ENCODE measurements at places on chromosomes 5 and 9.

GRCh38 chr9:6788162-6789016 lies 30.6 kb downstream of the KDM4C start:
- DNase-seq = peak; percentile 40

- no peak for DNase-seq
Measured at GRCh38 chr9:122948313-122948712, 7.5 kb downstream of the RABGAP1 start.

DNA sequence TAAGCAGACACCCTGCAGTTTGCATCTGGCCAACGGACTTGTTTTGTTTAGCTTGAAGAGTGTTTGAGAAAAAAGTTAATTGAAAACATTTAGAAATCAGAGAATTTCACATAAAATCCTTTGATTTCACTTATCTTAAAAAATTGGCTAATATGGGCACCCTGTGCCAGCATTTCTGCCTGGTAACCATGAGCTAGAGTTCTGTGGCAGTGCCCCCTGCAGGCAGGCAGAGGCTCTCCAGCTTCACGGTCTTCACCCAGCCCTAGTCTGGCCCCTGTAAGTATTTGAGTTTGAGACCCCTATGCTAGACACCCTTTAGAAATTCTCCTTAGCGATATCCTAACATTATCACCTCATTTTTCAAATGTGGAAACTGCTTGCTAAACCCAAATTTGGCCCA lies 18.8 kb upstream of the FANCC start:
- no peak for DNase-seq

DNA sequence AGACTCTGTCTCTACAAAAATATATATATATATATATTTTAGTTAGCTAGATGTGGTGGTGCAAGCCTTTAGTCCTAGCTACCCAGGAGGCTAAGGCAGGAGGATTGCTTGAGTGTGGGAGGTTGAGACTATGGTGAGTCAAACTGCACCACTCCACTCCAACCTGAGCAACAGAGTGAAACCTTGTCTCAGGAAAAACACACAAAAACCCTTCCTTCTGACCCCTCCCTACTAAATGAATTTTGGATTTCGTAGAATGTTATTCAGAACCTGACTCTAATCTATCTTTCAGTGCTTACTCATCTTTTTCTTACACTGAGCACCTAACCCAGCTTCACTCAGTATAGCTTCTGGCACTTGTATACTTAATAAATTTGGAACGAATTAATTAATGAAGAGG lies 35.2 kb upstream of the IL7R start:
- no peak for DNase-seq

DNA sequence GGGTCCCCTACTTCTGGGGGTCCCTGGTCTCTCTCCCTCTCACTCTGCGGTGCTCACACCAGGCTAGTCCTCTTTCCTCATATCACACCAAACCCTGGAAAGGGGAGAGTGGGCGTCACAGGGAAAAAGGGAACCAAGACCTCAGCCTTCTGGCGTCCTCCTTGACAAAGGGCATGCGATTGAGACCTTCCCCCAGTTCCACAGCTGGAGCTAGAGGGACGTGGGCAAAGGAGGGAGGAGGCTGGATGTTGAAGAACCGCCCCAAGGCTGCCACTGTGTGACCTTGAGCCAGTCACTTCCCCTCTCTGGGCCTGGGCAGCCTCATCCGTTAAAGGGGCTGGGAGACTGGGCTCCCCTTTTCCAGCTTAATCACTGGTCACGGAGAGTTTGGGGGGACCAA lies 18.5 kb upstream of the TOR2A start:
- DNase-seq = no peak

DNA sequence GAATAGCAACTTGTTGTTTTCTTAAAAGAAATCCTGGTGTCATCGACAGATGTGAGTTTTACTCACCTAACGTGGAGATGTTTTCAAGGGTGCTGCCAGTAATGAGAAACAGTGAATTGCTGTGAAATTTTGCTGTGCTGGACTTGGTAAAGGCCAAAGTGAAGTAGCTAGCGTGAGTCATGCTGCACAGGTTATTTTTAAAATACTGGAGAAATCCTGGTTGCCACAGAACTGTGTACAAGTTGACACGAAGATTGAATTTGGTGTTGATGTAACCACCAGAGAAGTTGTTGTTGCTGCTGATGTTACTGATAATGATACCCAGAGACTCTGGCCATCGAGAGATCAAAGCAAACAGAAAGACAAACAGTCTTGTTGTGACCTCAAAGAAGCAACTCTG lies 187.9 kb upstream of the NFIL3 start:
- no peak for DNase-seq

DNA sequence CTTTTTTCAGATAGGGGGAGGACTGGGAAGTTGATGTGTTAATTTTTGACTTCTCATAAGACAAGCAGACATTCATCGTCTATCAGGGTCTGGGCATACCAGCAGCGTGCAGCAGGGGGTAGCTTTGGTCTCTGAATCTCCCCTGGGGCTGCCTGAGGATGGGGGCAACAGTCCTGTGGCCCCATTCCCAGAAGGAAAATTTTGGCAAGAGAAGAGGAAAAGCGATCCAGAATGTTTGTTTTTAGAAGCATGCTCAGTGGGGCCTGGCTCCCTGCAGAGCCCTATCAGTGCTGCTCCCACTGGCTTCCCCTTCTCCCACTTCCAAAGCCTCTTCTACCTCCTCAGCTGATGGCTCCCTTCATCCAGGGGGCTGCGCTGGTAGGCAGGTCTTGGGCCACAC lies 194.8 kb upstream of the IL12B start:
- DNase-seq = no peak

GRCh38 chr5:143201589-143201988 lies 201.9 kb downstream of the NR3C1 start:
- DNase-seq = no peak

DNA sequence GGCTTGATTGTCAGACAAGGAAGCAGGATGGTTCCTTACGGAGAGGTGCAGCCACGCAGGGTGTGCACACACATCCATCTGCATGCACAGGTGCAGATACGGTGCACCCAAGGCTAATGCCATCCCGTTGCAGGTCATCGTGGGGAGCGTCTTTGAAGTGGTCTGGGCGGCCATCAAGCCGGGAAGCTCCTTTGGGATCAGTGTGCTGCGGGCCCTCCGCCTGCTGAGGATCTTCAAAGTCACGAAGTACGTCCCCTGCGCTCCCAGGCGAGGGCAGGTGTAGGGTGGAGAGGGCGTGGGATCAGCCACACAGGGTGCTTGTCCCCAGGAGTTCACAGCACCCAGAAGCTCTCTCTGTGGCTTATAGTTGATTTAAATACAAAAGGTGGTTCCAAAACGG lies 106.4 kb downstream of the CACNA1B start:
- no peak for DNase-seq

- no peak for DNase-seq
Measured at GRCh38 chr5:1656271-1656975, 132.7 kb upstream of the LPCAT1 start.

GRCh38 chr9:3467593-3468219 lies 58.1 kb downstream of the RFX3 start:
- DNase-seq = peak; percentile 39

GRCh38 chr9:125176636-125177035 lies 13.0 kb downstream of the PPP6C start:
- DNase-seq = no peak

DNA sequence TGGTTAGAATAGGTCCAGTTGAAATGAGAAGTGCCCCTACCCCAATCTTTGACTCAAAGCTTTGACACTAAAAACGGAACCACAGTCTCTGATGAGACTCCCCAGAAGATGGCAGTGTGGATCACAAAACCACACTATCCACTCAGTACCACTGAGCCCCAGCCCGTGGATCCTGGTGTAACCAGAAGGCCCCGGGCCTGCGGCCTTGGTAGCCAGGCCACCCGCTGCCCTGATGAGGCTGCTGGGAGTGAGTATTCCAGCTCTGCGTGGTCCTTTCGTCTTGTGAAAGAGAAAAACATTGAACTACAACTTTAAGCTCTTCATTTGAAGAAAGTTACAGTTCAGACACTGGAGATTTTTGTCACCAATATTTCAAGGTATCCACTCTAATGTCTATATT lies 42.2 kb upstream of the FBP1 start:
- peak; percentile 82 for DNase-seq

DNA sequence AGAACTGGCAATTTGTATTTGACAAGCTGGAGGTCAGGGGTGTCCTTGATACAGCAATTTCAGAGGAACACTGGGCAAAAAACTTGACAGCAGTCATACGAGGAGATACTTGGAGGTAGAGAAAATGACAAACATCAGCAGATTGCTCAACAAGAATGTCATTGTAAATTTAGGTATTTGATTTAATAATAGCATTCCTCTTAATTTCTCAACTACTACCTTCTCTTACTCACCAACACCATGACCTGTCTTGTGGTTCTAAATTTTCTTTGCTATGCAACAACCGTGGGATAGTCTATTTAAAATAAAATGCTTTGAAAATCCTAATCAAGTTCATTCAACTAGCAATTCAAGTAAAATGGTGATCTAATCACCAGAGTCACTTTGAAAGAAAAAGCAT lies 128.4 kb downstream of the DNAH5 start:
- no peak for DNase-seq

DNA sequence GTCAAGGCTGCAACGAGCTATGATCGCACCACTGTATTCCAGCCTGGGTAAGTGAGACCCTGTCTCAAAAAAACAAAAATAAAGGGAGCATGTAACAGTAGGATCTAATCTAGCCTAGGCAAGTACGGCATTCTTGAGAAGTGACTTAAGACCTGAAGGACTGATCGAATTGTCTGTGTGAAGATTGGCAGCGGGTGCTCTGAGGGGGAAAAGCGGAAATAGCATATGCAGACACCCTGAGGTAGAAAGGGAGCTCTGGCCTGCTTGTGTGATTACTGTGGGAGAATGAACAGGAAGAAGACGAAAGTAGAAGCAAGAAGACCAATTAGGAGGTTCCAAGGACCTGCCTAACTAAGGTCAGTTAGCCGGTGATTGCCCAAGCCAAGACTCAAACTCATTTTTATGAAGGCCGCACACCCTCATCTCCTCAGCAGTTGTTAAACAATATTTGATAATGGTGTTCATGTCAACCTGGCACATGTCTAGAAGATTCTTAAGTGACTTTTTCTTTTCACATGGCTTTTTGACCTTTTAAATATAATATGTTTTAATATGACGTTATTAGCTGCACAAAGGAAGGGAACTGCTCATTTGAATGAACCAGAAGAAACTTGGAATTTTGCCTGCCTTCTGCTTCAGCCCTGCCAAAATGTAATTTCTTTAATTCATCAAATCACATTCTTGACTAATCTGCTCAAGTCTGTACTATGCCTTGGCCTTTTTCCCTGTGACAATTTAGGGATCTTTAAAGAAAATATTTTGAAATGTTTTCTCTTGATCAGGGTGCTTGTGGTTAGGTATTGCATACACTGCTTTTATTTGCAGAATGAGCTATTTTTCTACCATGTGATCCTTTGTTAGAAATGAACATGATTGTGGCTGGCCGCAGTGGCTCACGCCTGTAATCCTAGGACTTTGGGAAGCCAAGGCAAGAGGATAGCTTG lies 289.2 kb upstream of the DMRT1 start:
- DNase-seq = no peak

DNA sequence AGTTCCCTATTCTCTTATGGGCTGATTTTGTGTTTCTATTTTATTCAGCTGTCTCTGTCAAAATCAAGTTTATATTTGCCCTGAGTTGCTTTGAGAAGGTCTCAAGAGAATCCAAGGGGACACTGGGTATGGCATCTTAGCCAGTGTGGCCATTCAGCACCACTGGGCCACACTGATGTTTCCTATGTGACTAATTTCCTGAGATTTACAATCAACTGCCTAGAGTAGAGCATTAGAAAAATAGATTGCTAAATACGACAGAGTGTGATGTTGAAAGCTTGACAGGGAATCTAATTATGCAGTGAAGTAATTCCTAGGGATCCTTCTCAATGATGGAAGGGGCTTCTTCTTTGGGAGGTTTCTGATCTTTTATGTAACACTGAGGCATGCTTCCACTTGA lies 141.7 kb downstream of the SV2C start:
- DNase-seq = no peak

DNA sequence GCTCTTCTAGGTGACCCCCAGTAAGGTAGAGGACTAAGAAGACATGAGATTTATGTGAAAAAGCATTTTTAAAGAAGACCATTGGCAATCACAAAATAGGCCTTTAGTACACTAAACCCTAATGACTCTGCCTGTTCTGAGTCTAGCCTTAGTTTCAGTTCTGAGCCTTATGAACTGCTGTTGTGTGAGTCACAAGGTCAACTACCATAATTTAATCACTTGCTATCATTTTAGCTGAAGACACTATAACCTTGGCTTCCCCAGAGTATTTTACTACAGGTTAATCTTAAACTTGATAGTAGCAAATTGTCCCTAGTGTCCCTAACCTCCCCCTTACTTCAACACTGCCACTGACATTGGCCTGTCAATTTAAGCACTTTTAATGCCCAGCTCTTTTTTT lies 34.4 kb downstream of the APC start:
- DNase-seq = no peak

DNA sequence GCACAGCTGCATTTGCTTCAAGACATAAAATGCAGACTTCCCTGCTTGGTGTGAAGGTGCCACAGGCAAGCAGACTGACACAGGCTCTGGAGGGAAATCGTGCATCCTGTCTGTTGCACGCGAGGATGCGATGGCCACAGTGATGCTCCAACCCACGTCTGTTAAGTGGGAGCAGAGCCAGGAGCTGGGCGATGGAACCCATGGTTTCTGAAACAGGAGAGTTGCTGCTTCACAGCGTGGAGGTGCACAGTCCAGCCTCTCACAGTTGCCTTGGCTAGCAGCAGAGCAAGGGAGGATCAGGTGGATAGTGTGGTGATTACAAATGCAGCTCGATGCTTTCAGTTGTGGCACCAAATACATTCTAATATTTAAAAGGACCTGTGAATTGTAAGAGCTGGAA lies 108.8 kb downstream of the TENT4A start:
- DNase-seq = no peak

GRCh38 chr5:1823381-1824034 lies 22.3 kb downstream of the NDUFS6 start:
- DNase-seq = no peak

- peak; percentile 20 for DNase-seq
Measured at GRCh38 chr9:74953235-74953751, 581 bp upstream of the C9orf40 start.

DNA sequence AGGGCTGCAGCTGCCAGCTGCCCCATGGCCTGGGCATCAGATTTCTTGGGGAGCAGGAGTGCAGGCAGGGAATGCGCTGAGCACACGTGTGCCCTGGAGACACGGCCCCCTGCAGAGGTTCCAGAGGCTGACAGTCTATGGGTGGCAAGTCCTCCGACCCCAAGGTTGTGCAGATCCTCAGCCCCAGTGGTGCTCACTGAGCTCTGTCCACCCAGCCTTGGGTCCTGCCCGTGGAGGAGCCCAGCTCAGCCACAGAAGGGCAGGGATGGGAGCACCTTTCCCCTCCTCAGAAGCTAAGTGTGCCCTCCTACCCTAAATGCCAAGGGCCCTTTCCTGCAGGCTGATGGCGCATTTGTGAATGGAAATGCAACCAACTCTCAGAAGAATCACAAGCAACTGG lies 341.0 kb downstream of the IRX2 start:
- DNase-seq = no peak

DNA sequence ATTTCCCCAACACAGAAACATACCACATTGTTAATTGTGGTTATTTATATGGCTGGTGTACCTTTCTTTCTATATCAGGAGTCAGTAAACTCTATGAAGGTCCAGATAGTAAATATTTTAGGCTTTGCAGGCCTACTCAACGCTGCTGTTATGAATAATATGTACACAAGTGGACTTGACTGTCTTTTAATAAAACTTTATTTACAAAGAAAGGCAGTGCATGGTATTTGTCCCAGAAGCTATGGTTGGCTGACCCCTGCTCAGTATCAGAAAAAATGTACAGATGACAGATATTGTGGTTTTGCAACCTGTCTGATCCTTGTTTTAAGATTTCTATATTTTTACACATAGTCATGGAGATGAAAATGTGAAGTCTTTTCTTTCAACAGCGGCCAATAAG lies 5.7 kb downstream of the MTRR start:
- no peak for DNase-seq
